ENCODE measurements at places on chromosomes 5 and 9. TPM values are rescaled to one million over a fixed set of nuclear protein-coding genes. Genes with fewer than 3 reads are reported as not detected.

The TXNDC8 gene
- not detected for total RNA-seq

The IFNA21 gene
- total RNA-seq, result not detected

The SLC22A5 gene
- total RNA-seq, result 2.8 TPM

The SLC6A7 gene
- not detected for total RNA-seq

The ADGRV1 gene
- not detected for total RNA-seq

The NOXA1 gene
- total RNA-seq, result 1.0 TPM

The MARCOL gene
- total RNA-seq, result not detected

The PFN3 gene
- not detected for total RNA-seq

The PKN3 gene
- total RNA-seq, result 5.2 TPM

The ZNF618 gene
- total RNA-seq, result 0.24 TPM

The CRAT gene
- total RNA-seq, result 13.6 TPM

The MEIKIN gene
- 1.5 TPM for total RNA-seq

The PAEP gene
- total RNA-seq, result not detected

The CDKN2B-AS1 gene
- total RNA-seq, result 6.6 TPM

The GRIN3A gene
- 0.03 TPM for total RNA-seq

The CNTNAP3 gene
- total RNA-seq, result not detected

The SPINK6 gene
- not detected for total RNA-seq

The C1QTNF2 gene
- not detected for total RNA-seq

The ARID3C gene
- total RNA-seq, result not detected

The CSF2 gene
- 4.3 TPM for total RNA-seq
